ENCODE measurements at places on chromosomes 11 and 22.

GRCh38 chr11:115322553-115323203, 181.5 kb downstream of the CADM1 start:
- no peak for DNase-seq

DNA sequence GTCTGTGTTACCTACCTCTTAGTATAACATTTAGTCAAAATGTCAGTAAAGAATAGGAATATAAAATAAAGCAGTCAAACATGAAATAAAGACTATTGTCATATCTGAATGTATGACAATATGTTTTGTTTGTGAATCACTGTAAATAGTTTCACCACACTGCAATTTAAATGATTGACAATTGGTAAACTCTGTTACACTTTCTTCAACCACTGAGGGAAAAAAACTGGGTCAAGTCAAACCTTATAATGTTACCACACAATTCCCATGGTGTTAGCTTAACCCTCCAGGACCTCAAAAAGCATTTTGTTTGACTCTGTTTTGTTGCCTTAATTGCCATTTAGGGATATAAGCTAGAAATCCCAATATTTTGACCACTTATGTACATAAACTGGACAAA, 10.5 kb upstream of the MMP13 start:
- DNase-seq = no peak

DNA sequence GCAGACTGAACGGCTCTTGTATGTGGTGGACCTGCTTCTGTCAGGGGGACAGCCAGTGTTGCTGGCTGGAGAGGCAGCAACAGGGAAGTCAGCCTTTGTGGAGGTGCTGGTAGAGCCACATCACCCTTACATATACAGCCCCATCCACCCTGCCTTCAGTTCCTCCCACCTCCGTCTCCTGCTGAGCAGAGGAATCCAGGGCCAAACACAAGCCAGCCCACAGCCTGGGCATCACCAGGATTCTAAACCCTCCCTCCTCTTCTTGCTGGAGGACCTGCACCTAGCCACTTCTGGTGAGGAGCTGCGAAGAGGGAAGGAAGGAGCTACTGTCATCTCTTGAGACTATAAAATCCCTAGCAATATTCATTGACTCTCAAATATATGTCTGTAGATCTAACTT, 51.6 kb downstream of the DNHD1 start:
- no peak for DNase-seq

GRCh38 chr11:38948392-38948791, 2350.4 kb upstream of the RAG2 start:
- DNase-seq = no peak

DNA sequence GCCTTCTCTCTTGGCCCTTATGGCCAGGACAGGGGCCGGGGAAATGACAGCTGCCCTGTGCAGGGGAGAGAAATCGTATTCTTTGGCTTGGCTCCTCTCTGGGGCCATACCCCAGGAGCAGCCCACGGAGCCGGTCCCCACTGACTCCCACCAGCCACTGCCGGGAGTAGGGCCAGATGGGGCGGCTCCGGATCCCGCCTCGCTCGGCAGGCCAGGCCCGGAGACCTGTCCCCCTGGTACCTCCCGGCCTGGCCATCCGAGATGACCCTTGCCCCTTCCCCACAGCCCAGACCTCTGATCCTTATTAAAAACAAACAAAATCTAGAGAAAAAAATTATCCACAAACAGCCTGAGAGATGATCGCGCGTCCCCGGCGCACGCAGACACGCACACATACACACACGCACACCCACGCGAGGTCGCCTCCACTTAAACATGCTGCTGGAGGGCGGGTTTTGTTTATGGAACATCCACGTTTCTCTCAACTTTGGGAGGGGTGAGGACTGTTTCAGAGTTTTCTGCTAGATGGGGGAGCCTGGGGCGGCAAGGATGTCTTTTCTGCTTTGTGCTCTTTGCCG, 59.1 kb downstream of the IGLL1 start:
- no peak for DNase-seq

DNA sequence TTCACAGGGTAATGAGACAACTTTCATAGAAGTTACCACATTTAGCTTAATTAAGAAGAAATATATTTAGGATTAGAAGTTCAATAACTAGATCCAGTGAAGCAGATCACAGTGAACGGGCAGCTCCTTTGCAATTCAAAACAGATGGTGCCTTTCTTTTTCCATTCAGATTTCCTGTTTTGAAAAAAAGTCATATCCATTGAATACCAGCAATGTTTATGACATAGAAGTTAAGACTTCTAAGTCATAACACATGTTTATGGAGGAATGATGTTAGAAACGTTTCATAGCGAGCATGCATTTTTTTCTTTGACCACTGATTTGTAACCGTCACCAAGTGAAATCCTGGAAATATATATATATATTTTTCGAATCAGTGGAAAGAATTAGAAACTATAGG, 24.7 kb downstream of the LUZP2 start:
- no peak for DNase-seq

- no peak for DNase-seq
Observed at GRCh38 chr22:27613099-27614005, 188.2 kb downstream of the MN1 start.

GRCh38 chr11:125401235-125401634, 94.8 kb downstream of the FEZ1 start:
- DNase-seq = no peak

DNA sequence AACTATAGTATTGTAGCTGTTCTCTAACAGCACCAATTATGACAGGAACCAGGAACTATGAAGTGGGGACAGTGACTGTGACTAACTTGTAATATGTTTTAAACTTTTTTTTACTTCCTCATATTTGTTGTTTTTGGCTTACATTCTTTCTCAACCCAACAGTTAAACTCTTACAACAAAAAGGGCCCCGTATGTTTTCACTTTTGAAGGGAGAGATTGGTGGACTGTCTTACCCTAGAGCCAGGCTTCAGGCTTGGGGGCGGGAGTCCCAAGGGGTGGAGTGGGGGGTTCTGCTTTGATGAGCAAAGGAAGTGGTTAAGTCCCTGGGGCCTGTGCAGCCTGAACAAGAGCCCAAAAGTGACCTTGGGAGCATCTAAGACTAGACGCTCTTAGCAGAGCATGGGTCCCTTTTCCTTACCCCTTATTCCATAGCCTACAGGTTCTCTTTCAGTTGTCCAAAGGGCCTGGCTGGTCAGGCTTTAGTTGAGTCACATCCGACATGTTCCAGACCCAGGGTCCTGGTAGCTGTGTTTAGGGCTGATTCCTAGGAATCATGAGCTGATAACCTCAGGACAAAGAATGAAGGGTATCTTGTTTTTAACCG, 38.8 kb downstream of the STIM1 start:
- peak; percentile 15 for DNase-seq

- DNase-seq = no peak
Observed at GRCh38 chr11:32830413-32830738, 649 bp downstream of the PRRG4 start.

GRCh38 chr22:20216863-20217499, 51.1 kb downstream of the RTN4R start:
- no peak for DNase-seq

DNA sequence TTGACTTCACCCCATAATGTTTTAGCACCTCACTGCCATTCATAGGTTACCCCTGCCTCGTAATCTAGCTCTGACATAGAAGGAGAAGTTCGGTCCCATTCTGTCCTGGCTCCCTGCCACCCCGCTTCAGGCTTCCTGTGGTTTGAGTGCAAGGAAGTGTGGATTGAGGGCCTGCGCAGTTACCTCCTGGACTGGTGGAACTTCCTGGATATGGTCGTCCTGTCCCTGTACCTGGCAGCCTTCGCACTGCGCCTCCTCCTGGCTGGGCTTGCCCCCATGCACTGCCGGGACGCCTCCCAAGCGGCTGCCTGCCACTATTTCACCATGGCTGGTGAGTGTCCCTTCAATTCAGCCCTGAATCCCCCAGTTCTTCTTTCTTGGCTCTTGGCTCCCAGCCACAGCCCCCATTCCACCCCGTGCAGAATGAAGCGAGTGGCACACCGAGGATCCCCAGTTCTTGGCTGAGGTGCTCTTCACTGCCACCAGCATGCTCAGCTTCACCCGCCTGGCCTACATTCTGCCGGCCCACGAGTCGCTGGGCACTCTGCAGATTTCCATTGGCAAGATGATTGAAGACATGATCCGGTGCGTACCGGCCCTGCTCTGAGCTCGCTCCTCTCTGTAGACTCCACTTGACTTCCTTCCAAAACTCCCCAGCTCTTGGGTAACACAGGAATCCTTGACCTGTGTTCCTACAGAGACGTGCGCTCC, 15.4 kb downstream of the ART5 start:
- no peak for DNase-seq

DNA sequence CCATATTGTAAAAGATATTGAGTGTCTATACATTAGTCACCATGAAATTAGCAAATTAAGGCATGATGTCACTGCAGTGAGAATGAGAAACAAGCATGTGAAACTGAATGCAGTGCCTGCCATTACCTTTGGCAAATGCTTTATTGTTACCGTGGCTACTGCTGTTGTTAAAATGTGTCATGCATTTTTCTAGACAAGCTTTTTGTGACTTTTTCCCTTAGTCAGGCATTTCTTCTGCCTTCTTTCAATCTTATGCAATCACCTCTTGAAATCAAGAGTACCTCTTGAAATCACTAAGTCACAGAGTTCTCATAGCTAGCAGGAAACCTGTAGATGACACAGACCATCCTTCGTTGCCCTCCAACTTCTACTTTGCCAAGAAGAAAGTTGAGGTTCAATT, 461.7 kb upstream of the TENM4 start:
- DNase-seq = no peak

- DNase-seq = no peak
Observed at GRCh38 chr22:50014053-50014501, 1.5 kb upstream of the IL17REL start.

DNA sequence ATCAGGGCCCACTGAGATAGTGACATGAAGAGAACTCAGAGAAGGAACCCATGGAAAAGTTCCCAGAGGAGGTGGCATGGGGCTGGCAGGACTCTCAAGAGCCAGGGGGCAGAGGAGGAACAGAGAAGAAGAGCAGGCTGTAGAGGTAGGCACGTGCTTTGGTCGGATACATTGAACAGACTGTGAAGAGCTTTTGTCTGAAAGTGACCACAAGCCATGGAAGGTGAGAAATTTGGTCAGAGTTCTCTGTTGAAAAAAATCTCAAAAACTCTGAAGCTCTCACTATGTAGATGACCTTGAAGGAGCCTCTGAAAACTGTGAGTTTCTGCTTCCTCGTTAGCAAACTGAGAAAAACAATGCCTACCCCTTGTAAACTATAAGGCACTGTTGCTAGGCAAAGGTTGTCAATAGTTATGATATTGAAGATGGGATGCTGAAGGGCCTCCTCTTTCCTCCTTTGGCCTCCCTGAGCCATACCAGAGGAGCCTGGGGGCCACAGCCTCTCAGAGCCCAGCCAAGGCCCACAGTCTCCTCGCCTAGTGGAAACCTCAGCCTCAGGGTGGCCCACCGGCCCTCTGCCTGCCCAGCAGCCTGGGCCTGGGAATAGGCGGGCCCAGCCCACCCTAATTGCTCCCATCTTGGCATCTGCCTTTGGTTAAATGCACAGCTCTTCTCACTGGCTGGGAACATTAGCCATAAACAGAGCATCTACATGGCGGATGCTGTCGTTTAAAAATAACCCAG, 415.7 kb downstream of the SOX6 start:
- no peak for DNase-seq
